ENCODE measurements at places on chromosomes 12 and 14.

GRCh38 chr14:79670811-79671210, 540.5 kb downstream of the DIO2 start:
- no peak for DNase-seq

DNA sequence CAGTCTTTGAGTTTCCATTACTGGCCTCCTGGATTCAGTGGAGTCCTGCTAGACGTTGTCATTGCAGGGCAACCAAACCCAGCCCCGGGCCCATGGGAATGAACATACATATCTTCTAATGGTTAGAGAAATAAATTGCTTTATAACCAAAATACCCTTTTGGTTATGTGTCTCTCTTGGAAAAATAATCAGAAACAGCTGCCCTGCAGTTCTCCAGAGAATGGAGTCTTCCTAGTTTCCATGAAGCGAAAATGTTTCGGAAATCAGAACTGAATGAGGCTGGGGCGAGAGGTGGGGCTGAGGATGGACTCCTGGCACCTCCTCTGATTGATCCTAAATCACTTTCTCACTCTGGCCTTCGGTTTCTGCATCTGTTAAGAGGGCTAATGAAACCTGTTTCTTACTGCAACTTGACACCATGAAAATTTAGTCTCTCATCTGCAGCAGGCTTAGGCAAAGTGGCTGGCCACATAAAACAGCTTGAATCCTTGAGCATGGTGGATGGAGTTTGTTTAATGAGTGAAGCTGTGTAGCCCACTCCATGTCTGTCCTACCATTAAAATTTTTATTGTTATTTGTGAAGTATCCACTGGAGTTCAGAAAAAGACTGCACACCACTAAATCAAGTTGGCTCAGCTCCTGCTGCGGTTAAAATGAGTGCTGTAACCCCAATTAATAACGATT, 198.9 kb downstream of the CACNA1C start:
- no peak for DNase-seq

DNA sequence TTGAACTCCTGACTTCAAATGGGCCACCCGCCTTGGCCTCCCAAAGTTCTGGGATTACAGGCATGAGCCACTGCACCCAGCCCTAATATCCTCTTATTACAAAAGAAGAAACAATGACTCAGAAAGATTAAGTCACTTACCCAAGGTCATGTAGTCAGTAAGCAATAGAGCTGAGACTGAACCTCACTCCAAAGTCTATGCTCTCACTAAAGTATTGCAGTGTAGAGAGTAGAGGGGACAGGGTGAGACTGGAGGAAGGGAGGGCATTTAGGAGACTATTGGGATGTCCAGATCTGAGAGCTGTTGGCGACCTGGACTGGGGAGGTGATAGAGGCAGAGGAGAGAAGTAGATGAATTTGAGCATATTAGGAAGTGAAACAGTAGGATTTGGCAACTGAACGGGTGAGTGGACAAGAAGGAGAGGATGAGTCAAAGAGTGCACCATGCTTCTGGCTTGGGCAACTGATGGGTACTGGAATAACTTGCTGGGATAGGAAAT, 11.8 kb downstream of the P2RX7 start:
- DNase-seq: no peak

DNA sequence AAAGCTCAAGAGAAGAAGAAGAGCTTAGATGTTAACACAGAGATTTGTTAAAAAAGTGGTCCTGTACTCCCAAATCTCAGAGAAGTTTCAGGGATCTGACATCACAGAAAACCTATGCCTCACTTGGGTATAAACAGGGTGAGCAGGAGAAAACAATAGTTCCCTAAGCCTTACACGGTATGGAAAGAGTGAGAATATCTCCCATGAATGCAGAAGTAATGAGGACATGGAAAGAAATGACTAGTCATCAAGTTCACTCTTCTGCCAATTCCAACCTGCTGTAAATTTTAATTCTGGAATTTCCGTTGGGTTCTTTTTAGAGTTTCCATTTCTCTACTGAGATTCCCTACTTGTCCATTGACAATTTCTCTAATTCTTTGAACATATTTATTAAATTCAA, 6.2 kb upstream of the PTGER2 start:
- no peak for DNase-seq

GRCh38 chr12:19194963-19195362, 65.4 kb downstream of the PLEKHA5 start:
- DNase-seq: no peak

- DNase-seq: no peak
These were observed 192.9 kb downstream of the SEC23A start for GRCh38 chr14:38910092-38910491.

DNA sequence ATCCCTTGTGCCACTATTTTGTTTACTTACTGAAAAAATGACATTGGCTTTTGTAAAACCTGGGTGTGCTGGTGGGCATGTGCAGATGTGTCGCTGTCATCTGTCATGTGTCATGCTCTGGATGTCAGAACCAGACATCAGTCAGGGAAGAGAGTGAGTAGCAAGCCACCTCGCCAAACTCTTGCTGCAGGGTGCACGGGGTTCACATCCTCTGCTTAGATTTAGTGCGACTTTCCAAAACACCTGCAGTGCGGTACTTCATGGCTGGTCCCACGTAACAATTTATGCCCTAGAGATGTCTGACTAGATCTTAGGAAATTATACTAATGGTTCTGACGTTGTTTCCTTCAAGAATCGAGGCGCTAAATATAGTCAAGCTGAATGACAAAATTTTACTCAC, 106.7 kb downstream of the CRADD start:
- no peak for DNase-seq

GRCh38 chr14:61954306-61954705, 192.1 kb downstream of the SNAPC1 start:
- no peak for DNase-seq

GRCh38 chr14:68785534-68786490, 7.1 kb downstream of the ZFP36L1 start:
- DNase-seq: no peak

DNA sequence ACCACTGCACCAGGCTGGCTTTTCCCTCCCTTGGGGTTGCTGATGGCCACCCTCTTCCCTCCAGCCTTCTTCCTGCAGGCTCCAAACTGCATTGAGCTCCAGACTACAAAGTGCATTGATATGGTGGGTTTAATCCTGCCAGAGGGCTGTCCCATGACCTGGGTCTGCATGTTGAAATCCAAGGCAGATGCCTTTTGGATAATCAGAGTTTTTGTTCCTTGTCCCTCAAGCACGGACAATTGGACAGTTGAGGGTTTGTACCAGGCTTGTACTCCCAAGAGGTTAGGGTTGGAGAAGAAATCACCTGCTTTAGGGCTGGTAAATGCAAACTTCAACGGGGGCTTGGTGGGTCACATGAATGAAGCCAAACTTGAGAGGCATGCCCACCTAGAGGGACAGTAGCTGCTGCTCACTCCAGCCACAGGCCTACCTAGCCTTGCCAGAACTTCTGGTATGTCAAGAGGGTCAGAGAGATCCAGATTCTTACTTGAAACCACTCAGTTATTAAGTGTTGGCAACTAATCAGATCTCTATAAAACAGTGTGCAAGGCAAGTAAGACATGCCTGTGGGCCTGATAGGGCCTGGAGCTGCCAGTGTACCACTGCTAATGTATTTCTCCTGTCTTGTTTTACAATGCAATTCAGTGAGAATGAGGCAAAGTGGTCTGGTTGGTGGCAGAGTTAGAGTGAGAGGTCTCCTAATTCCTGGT, 21.7 kb upstream of the KRT83 start:
- DNase-seq: no peak

DNA sequence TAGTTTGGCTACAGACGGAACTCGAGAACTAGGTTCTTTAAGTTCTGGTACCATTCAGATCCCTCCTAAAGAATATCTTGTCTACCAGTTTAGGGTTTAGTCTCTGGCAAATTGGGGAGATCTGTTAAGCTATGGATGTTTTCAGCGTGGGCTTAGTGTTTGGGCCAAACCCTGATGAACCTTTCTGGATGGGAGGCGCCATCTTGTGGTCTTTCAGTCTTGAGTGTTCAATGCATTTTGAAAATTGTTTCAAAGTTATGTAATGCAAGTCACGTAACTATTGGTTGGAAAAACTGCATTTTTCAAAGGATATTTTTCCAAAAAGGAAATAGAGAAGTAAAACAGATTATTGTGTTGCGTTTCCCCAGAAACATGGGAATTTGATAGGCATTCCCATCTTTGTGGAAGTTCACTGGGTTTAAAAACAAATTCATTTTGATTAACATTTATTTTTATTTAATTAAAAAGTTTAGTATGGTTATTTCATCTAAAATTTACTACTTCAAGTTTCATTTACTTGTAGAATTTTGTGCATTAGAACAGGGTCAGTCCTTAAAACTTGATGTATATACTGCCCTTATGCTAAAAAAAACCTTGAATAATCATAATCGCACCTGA, 169.0 kb downstream of the PRIMA1 start:
- no peak for DNase-seq

All from T1000 (cell line).